ENCODE measurements at places on chromosomes 12 and 14.

DNA sequence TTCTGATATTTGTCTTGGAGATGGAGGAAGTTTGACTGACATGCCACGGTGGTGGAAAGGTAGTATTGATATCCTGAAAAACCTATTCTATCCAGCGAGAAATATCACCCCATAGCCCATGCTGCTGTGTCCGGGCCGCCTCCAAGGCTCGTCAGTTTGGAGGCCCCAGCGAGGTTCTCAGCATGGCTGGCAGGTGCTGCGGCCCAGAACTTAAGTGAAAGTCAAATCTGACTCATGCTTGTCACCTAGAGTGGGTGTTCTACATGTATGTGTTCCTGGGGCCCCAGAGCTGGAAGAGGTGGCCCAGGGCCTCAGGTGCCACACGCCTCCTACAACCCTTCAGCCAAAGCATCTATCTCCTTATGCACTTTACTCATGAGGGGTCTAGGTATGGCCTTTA lies 92.9 kb downstream of the GCH1 start:
- no peak for DNase-seq

- DNase-seq = no peak
Observed at GRCh38 chr12:26276709-26277108, 81.3 kb downstream of the SSPN start.

- no peak for DNase-seq
Observed at GRCh38 chr14:61128382-61129167, 147.5 kb downstream of the SLC38A6 start.

GRCh38 chr14:61350427-61351270 lies 29.3 kb downstream of the PRKCH start:
- no peak for DNase-seq

GRCh38 chr12:94589591-94590001 lies 60.8 kb downstream of the TMCC3 start:
- no peak for DNase-seq

- DNase-seq = no peak
Observed at GRCh38 chr12:63045020-63045860, 105.8 kb downstream of the AVPR1A start.

DNA sequence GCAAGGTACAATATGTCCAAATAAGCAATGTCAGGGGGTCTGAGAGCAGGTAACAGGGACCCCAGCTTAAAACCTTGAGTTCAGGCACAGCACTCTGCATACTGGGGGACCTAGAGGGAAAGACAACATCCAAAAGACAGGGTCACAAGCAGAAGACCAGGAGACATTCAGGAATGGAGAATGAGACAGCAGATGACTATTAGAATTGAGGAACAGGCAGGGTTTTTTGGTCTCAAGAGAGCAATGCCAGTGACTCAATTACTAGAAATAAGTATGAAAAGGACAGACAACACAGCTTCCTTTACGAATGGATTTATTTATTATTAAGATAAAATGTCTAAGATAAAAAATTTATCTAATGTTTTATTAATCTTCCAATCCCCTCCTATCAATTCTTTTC lies 223.0 kb downstream of the PTPRO start:
- no peak for DNase-seq

GRCh38 chr12:93199831-93200236 lies 177.9 kb upstream of the NUDT4 start:
- no peak for DNase-seq

GRCh38 chr12:65125247-65125646 lies 4.1 kb upstream of the WIF1 start:
- no peak for DNase-seq

DNA sequence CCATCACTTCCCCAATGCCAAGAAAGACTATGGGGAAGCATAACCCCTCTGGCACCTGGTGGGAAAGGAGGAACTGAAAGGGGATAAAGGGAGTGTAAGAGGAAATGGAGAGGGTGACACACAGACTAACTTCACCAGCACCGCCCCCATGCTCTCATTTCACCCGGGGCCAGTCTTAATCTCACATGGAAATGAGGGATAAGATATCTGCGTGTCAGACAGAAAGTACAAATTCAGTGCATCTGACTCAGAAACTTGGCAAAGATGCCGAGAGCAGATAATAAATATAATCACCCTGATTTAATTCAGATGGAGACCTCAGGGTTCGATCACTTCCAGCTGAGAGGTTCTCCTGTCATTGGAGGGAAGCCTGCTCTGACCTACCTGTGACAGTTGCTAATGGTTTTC lies 191.6 kb downstream of the DUSP6 start:
- DNase-seq = no peak

GRCh38 chr14:97298331-97298730 lies 501.1 kb downstream of the VRK1 start:
- DNase-seq = no peak
